ENCODE measurements at places on chromosomes 1 and 21.

DNA sequence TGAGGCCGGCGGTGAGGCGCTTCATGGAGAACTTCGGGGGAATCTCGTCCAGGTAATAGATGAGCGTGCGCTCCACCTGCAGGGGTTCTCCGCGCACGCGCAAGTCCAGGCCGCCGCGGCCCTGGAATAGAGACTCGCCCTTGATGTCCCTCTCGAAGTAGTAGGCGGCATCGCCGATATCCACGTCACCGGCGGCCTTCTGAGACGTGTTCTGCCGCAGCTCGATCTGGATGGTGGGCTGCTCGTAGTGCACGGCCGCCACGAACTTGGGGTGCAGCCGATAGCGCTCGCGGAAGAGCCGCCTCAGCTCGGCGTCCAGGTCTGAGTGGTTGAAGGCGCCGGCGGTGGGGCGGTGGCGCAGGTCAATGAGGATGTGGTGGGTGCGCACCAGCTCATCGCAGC lies 726 bp downstream of the TACSTD2 start:
- DNase-seq, result no peak

- DNase-seq, result no peak
Observed at GRCh38 chr1:229108598-229109201, 162.2 kb upstream of the RAB4A start.

DNA sequence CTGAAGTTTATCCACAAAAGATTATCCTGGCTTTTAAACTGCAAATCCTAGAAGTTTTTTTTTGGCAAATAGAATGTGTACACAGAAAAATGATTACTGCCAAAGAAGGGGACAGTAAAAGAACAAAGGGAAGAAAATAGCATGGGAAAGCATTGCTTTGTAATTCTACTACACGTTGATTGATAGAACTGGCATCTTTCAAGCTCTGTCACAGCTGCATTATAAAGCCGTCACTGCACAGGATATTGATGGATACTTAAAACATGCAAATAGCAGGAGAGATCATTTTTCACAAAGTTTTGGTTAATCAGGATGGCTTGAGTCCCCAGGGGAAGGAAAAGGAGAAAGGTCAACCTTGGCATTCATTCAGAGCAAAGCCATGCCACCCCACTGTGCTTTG lies 183.7 kb upstream of the RRP15 start:
- DNase-seq, result no peak

DNA sequence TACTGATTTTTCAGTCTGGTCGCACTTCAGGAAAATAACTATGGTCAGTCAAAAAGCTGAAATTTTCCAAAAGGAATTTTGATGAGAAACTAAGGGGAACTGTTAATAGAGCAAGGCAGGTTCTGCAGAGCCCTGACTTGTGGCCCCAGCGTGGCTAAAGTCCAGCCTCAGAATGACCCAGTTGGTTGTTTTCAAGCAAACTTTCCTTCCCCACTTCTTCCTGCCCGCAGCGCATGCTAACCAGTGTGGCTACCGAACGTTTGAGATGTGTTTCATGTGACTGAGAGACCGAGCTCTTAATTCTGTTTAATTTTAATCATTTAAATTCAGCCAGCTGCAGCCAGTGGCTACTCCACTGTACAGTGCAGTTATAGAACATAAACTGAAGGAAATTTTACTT lies 6.2 kb upstream of the IL10RB start:
- DNase-seq, result no peak

- DNase-seq, result no peak
Observed at GRCh38 chr1:111825217-111825616, 69.5 kb downstream of the DDX20 start.
